Thymus (tissue), 14 donors: ENCODE measurements at places on chromosomes 1 and 21.

GRCh38 chr21:46062471-46063211 lies 35.3 kb upstream of the COL6A2 start:
- no peak for DNase-seq

GRCh38 chr1:202809597-202810159 lies 1.1 kb upstream of the PCAT6 start:
- DNase-seq = no peak

- DNase-seq = no peak
Observed at GRCh38 chr1:156703741-156704140, 1.6 kb downstream of the CRABP2 start.

- DNase-seq = no peak
Observed at GRCh38 chr1:245298781-245299180, 144.0 kb downstream of the KIF26B start.

GRCh38 chr1:65764052-65764451 lies 28.6 kb upstream of the PDE4B start:
- DNase-seq = no peak

DNA sequence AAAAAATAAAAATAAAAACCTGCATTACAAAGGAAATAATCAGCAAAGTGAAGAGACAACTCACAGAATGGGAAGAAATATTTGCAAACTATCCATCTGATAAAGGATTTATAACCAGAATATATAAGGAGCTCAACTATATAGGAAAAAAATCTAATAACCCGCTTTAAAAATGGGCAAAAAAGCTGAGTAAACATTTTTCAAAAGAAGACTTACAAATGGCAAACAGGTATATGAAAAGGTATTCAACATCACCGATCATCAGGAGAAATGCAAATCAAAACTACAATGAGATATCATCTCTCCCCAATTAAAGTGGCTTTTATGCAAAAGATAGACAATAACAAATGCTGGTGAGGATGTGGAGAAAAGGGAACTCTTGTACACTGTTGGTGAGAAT lies 3.8 kb upstream of the GNG5 start:
- DNase-seq = no peak

GRCh38 chr1:37177230-37177864 lies 143.0 kb upstream of the GRIK3 start:
- DNase-seq = no peak
